ENCODE measurements at places on chromosomes 3 and 15. TPM values are rescaled to one million over a fixed set of nuclear protein-coding genes. Genes with fewer than 3 reads are reported as not detected.
A peak's percentile ranks its signal among the peaks of the same experiment; 100 is the strongest.

The IL17RD gene
- 1.6 TPM for total RNA-seq

The CHMP2B gene
- 26.0 TPM for total RNA-seq

- H3K27me3 ChIP-seq, result no peaks in the 10 kb centered on the region
- peak overlapping the region; percentile 83 for H3K4me3 ChIP-seq
- peak overlapping the region; percentile 98 for H3K27ac ChIP-seq
- peak; percentile 43 for DNase-seq
Observed at GRCh38 chr15:92883163-92883875, 16.8 kb upstream of the CHD2 start.

DNA sequence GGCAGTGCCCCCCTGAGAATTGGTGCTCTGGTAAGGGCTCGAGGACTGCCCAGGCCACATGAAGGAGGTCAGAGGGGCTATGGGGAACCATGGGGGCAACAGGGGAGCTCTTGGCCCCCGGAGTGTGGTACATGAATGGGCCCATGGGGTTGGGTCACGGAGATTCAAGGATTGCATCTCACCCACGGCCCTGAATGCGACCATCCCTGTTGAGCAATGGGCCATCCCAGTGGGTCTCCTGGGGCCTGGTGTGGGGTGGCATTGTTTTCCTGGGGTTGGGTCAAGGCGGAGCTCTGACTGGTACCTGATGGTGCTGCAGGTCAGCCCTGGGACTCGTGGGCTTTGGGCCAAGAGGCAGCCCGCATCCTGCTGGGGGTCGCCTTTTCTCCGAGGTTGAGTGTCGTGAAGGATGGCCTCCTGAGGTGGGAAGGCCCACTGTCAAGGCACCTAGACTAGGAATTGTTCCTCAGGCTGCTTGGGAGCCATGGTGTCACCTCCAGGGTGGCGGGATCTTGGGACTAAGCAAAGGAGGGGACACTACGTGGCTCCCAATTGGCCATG, 198.3 kb downstream of the UBE3A start:
- no peaks in the 10 kb centered on the region for H3K27me3 ChIP-seq
- H3K27ac ChIP-seq, result no peak overlapping the region
- no peak overlapping the region for H3K4me3 ChIP-seq
- no peaks in the 10 kb centered on the region for H3K4me1 ChIP-seq
- no peaks in the 10 kb centered on the region for H3K36me3 ChIP-seq

DNA sequence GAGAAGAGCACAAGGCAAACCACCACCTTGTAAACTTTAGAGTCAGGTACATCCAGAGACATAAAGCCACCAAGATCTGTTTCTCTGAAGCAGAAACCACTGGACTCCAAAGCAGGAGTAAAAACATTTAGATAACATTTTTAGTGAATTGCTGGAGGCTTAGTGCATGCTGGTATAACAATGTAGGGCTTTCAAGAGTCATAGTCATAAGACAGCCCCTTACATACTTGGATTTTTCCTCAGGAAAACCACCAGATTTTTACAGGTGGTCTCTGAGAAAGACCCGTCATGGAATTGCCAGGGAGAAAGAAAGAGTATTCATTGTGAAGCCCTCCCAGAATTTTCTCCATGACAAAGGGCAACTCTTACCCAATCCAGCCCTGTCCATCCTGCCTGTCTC, 434.5 kb upstream of the NAALADL2 start:
- H3K27ac ChIP-seq, result no peak overlapping the region
- no peak for DNase-seq
- no peaks in the 10 kb centered on the region for H3K4me1 ChIP-seq

The TMIE gene
- 0.27 TPM for total RNA-seq

DNA sequence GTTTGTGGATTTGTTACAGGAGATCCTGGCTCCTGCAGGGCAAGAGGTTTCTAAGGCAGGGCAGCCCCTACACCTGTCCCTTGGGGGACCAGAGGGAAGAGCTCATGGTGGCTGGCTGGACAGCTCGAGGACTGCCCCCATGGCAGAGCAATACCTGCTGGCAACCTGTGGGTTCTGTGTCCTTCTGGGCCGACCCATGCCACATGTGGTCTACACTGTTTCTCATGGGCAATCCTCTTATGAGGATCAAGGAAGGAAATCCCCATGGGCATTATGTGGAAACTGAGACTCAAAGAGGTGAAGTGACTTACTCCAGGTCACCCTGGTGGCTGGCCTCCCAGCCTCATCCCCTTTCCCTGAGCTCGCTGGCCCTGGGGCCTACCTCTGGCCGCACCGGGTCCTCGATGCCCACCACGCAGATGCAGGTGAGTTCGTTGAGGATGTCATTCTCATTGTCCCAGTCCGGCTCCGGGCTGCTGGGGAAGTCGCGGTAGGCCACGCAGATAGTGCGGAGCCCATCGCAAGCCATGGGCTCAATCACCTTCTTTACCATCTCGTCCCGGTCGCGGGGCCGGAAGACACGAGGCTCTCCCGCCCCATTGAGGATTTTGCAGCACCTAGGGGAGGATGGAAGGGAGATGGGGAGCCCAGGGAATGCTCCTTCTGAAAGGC, 37.5 kb upstream of the SEC13 start:
- H3K27ac ChIP-seq, result no peak overlapping the region
- H3K27me3 ChIP-seq, result no peaks in the 10 kb centered on the region
- H3K4me1 ChIP-seq, result no peaks in the 10 kb centered on the region
- no peaks in the 10 kb centered on the region for H3K36me3 ChIP-seq
- no peak for DNase-seq

The KNG1 gene
- not detected for total RNA-seq

GRCh38 chr3:25692341-25692740, 27.6 kb upstream of the TOP2B start:
- H3K36me3 ChIP-seq, result no peaks in the 10 kb centered on the region
- no peak overlapping the region for H3K27ac ChIP-seq
- H3K4me3 ChIP-seq, result no peak overlapping the region
- H3K4me1 ChIP-seq, result no peaks in the 10 kb centered on the region
- DNase-seq, result no peak
- H3K27me3 ChIP-seq, result peaks cover 5% of the 10 kb centered on the region

The AMIGO3 gene
- not detected for total RNA-seq

GRCh38 chr3:29281094-29281343, 148 bp downstream of the RBMS3 start:
- H3K36me3 ChIP-seq, result no peaks in the 10 kb centered on the region
- H3K27ac ChIP-seq, result peak overlapping the region; percentile 93
- peaks cover 8% of the 10 kb centered on the region for H3K4me1 ChIP-seq
- DNase-seq, result no peak
- peak overlapping the region; percentile 76 for H3K4me3 ChIP-seq

The LIPH gene
- total RNA-seq, result not detected

GRCh38 chr3:46435081-46435726, 28.1 kb downstream of the CCRL2 start:
- H3K4me3 ChIP-seq, result no peak overlapping the region
- no peak overlapping the region for H3K27ac ChIP-seq
- no peaks in the 10 kb centered on the region for H3K36me3 ChIP-seq
- H3K27me3 ChIP-seq, result no peaks in the 10 kb centered on the region
- no peak for DNase-seq

The LXN gene
- 6.7 TPM for total RNA-seq

- no peaks in the 10 kb centered on the region for H3K4me1 ChIP-seq
- no peaks in the 10 kb centered on the region for H3K27me3 ChIP-seq
- no peak overlapping the region for H3K4me3 ChIP-seq
- no peak overlapping the region for H3K27ac ChIP-seq
- no peaks in the 10 kb centered on the region for H3K36me3 ChIP-seq
Observed at GRCh38 chr3:162998205-162998604, 1501.6 kb downstream of the OTOL1 start.

GRCh38 chr15:24819680-24820079, 135.1 kb upstream of the SNRPN start:
- H3K4me1 ChIP-seq, result no peaks in the 10 kb centered on the region
- no peaks in the 10 kb centered on the region for H3K36me3 ChIP-seq
- H3K27ac ChIP-seq, result no peak overlapping the region

The MRPL47 gene
- total RNA-seq, result 46.8 TPM

DNA sequence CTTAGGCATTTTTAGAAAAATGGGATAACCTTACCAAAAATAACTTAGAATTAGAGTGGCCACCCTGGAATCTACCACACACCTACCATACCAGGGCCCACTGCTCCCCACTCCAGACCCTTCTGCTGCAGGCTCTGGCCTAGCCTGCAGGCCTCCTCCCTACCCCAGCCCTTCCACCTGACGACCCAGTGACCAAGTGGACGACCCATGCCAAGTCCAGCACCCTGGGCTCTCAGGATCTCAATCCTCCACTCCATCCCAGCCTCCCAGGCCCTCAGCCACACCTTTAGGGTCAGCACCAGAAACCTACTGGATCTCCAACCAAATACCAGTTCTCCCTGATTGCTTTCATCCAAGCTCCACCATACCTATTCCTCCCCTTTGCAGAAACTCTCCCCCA, 145.8 kb downstream of the TPRA1 start:
- H3K4me1 ChIP-seq, result no peaks in the 10 kb centered on the region
- DNase-seq, result no peak
- H3K27me3 ChIP-seq, result peaks cover 10% of the 10 kb centered on the region
- no peak overlapping the region for H3K27ac ChIP-seq

- no peaks in the 10 kb centered on the region for H3K4me1 ChIP-seq
- no peak overlapping the region for H3K27ac ChIP-seq
- H3K4me3 ChIP-seq, result no peak overlapping the region
- no peaks in the 10 kb centered on the region for H3K27me3 ChIP-seq
Observed at GRCh38 chr3:136296960-136297359, 46.8 kb downstream of the PCCB start.

DNA sequence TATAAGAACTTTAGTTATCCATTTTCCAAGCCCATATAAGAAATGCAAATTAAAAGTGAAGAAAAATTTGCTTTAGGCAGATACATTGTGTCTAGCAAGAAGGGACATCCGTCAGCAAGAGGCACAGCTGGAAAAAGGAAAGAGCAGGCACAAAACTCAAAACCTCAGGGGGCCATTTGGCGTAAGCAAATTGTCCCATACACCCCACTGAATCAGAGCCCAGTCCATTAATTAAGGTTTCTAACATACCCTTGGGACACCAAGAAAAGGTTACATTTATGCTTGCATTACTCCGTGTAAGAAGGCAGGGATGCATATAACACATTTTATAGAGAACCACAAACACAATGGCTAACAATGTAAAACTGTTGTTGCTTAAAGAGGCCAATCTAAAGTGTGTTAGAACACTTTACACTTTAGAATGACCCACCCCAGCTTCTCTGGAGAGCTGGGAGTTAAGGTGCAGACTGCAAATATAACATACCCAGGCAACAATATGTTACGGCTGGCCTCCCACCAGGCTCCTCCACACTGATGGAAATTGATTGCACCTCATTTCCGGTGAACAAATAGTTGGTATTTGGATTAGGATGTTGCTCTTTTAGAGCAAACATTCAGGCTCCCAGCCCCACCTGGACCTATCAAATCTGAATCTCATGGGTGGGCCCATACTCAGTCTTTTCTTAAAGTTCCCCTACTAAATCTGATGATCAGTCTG, 23.2 kb downstream of the SEMA5B start:
- DNase-seq, result no peak
- no peak overlapping the region for H3K27ac ChIP-seq
- no peak overlapping the region for H3K4me3 ChIP-seq
- H3K27me3 ChIP-seq, result no peaks in the 10 kb centered on the region
- no peaks in the 10 kb centered on the region for H3K4me1 ChIP-seq
- no peaks in the 10 kb centered on the region for H3K36me3 ChIP-seq

The CLEC3B gene
- 10.3 TPM for total RNA-seq
